ELR (cell line): ENCODE measurements at places on chromosomes 2 and 18.

DNA sequence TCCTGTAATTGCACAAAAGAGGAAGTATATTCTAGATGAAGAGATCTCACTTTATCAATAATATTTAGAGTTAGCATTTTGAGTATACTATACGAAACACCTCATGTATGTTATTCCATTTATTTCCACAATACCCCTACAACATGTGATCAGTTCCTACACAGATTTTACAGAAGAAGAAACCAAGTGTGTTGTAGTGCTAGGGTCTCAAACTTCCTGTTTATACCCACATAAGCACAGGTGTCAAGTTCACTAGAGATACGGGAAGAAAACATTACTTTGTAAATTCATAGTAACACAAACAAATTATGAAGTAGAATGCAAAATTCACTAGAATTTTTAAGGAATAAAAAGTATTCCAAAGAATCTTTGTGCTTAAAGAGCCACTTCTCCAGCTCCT, 46.4 kb downstream of the KCTD18 start:
- DNase-seq, result no peak

DNA sequence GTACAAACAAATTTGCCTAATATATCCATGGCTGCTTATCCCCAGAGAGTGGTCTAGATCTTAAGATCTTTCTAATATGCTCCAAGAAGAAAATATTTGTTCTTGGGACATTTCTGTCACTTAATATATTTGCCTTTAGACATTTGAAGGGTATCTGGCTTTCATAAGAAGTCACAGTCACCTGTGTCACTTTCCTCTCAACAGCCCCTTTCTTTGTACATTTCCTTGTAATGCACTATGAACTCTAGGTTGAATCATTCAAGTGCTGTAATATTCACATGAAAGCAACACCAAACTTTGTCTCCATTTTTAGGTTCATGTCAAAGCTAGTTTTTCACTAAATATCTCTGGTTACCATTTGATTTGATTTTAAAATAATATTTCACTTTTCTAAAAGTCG, 41.4 kb upstream of the NABP1 start:
- no peak for DNase-seq

DNA sequence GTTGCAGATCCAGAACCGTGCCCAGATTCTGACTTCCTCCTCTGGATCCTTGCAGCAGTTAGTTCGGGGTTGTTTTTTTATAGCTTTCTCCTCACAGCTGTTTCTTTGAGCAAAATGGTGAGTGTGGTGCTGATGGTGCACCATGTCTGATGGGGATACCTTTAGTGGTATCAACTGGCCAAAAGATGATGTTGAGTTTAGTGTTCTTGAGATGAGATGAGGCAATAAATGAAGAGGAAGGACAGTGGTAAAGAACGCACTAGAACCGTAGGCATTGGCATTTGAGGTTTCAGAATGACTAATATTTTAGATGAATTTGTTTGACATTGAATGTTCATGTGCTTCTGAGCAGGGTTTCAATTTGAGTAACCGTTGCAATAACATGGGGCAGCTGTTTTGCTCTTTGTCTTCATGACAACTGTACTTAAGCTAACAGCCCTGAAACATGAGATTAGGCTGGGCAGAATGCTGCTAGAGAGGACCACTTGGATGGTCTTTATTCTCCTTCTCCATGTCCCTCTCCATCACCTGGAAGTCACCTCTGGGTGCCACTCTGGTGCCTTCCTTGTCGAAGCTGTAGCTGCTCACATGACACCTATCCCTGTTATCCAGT, 3.9 kb downstream of the CTLA4 start:
- DNase-seq, result no peak

DNA sequence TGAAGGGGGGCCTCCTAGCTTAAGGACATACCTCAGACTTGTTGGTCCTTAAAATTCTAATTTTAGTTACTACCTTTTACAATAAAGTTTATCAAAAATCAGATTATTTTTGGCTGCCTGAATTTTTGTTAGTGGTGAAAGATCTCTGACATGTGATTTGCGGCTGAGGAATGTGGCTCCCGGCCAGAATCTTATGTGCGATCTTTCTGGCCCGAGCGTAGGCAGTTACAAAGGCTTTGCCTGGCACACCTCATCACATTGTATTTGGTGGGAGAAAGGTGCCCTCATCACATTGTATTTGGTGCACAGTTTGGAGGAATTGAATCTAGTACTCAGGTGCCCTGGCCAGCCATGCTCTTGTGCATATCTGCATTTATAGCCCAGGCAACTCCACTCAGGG, 289.1 kb downstream of the GULP1 start:
- DNase-seq, result no peak

- DNase-seq, result no peak
These were observed 439.6 kb upstream of the UBE2E3 start for GRCh38 chr2:180540761-180541160.

- peak; percentile 34 for DNase-seq
These were observed 6.0 kb downstream of the IRS1 start for GRCh38 chr2:226793646-226794045.

DNA sequence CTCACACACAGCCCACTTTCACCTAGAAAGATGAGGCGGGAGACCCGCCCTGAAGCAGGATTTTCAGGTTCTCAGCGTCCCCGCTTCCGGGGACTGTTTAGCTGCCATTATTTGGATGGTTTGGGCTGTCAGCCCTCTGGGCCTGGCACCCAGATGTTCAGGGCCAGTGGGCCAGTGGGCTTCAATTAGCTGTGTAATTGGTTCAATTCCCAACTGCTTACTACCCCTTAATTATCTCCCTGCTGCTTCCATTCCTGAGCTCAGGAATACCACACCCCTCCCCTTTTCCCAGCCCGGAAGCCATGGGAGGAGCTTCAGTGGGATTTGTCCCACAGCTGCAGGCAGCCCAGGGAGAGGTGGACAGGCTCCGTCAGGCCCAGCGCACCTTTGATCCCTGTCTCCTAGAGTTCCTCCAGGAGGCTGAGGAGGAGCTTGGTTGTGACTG, 114.1 kb upstream of the MYCN start:
- no peak for DNase-seq

DNA sequence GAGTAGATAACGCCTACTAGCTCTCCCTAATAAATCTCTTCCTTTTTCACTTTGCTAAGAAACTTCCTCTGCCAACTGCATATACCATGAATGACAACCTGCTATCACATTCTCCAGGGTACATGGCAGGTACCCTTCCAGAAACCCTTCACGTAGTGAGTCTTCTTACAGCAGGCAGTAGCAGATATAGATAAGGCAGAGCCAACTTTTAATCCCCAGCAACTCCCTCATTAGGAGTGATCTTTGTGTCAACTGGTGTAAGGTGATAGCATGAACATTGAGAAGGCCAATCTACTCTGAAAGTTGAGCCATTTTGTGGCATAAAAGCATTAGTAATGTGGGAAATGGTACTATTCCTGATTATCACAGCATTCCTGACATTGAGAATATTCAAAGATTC, 5.7 kb upstream of the STK17B start:
- DNase-seq, result no peak

- DNase-seq, result peak; percentile 43
These were observed 24.3 kb downstream of the NCOA1 start for GRCh38 chr2:24515335-24515734.

- DNase-seq, result peak; percentile 93
These were observed 363.5 kb upstream of the TNP1 start for GRCh38 chr2:217223222-217223930.
